ENCODE measurements at places on chromosomes 4 and X. TPM values are rescaled to one million over a fixed set of nuclear protein-coding genes. Genes with fewer than 3 reads are reported as not detected.
A peak's percentile ranks its signal among the peaks of the same experiment; 100 is the strongest.

GRCh38 chrX:3548765-3549391, 164.6 kb downstream of the PRKX start:
- DNase-seq = no peak
- H3K4me1 ChIP-seq = no peaks in the 10 kb centered on the region

- H3K4me1 ChIP-seq = no peaks in the 10 kb centered on the region
- no peaks in the 10 kb centered on the region for H3K36me3 ChIP-seq
- no peaks in the 10 kb centered on the region for H3K27me3 ChIP-seq
- H3K4me3 ChIP-seq = no peak overlapping the region
Observed at GRCh38 chr4:110793381-110793801, 170.5 kb upstream of the PITX2 start.

- no peak overlapping the region for H3K27ac ChIP-seq
- no peak overlapping the region for H3K4me3 ChIP-seq
- H3K36me3 ChIP-seq = no peaks in the 10 kb centered on the region
- H3K27me3 ChIP-seq = no peaks in the 10 kb centered on the region
- no peak for DNase-seq
Observed at GRCh38 chr4:151811403-151811802, 50.6 kb upstream of the GATB start.

GRCh38 chr4:11312389-11312788, 116.3 kb downstream of the HS3ST1 start:
- DNase-seq = no peak
- no peaks in the 10 kb centered on the region for H3K4me1 ChIP-seq
- H3K4me3 ChIP-seq = no peak overlapping the region
- H3K36me3 ChIP-seq = no peaks in the 10 kb centered on the region
- H3K27ac ChIP-seq = no peak overlapping the region

The SHOX gene
- not detected for total RNA-seq

GRCh38 chr4:43987331-43987944, 461.2 kb downstream of the KCTD8 start:
- no peaks in the 10 kb centered on the region for H3K36me3 ChIP-seq
- no peaks in the 10 kb centered on the region for H3K4me1 ChIP-seq
- no peaks in the 10 kb centered on the region for H3K27me3 ChIP-seq
- no peak overlapping the region for H3K27ac ChIP-seq
- H3K4me3 ChIP-seq = no peak overlapping the region

GRCh38 chr4:73704314-73705055, 35.9 kb upstream of the CXCL8 start:
- no peak overlapping the region for H3K27ac ChIP-seq
- H3K4me1 ChIP-seq = no peaks in the 10 kb centered on the region
- DNase-seq = no peak
- H3K27me3 ChIP-seq = no peaks in the 10 kb centered on the region
- H3K4me3 ChIP-seq = no peak overlapping the region

The CNGA1 gene
- not detected for total RNA-seq

The MAGEA11 gene
- not detected for total RNA-seq

GRCh38 chr4:3683077-3683743, 83.0 kb upstream of the ADRA2C start:
- no peak for DNase-seq
- H3K27ac ChIP-seq = no peak overlapping the region
- H3K27me3 ChIP-seq = no peaks in the 10 kb centered on the region
- H3K36me3 ChIP-seq = no peaks in the 10 kb centered on the region

The USP17L28 gene
- not detected for total RNA-seq

The GATA1 gene
- total RNA-seq = not detected

- H3K27me3 ChIP-seq = no peaks in the 10 kb centered on the region
- H3K4me1 ChIP-seq = no peaks in the 10 kb centered on the region
- H3K27ac ChIP-seq = no peak overlapping the region
- no peaks in the 10 kb centered on the region for H3K36me3 ChIP-seq
- H3K4me3 ChIP-seq = no peak overlapping the region
Observed at GRCh38 chrX:141142946-141143345, 34.0 kb downstream of the LDOC1 start.

DNA sequence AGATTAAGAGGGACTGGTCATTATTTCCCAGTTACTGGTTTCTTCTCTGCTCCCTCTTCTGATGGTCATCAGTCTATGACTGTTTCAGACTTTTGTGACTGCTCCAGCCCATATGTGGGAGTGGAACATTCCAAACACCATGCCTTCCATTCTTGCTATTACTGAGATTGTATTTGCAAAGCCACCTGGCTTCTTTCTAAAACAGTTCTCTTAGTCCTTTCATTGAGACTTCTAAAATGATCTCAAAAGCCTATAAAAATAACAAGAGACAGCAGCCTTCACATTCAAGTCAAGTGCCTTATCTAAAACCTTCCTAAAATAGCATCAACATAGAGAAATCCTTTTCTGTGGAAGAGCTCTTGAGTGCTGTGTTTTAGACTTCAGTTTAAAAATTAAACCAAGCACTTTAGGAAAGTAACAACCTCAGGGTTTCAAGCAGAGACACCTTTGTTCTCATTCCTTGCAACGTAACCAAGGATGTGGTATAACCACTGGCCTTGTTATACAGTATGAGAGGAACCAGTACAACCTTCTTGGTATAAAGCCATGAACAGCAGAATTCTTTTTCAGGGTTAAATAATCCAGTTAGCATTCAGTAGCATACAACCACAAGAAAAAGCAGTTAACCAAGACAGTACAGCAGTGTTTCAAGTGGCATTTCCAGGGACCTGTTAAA, 97.1 kb downstream of the NFKB1 start:
- no peaks in the 10 kb centered on the region for H3K27me3 ChIP-seq
- no peak overlapping the region for H3K4me3 ChIP-seq
- H3K4me1 ChIP-seq = peaks cover 57% of the 10 kb centered on the region
- peaks cover 22% of the 10 kb centered on the region for H3K36me3 ChIP-seq

DNA sequence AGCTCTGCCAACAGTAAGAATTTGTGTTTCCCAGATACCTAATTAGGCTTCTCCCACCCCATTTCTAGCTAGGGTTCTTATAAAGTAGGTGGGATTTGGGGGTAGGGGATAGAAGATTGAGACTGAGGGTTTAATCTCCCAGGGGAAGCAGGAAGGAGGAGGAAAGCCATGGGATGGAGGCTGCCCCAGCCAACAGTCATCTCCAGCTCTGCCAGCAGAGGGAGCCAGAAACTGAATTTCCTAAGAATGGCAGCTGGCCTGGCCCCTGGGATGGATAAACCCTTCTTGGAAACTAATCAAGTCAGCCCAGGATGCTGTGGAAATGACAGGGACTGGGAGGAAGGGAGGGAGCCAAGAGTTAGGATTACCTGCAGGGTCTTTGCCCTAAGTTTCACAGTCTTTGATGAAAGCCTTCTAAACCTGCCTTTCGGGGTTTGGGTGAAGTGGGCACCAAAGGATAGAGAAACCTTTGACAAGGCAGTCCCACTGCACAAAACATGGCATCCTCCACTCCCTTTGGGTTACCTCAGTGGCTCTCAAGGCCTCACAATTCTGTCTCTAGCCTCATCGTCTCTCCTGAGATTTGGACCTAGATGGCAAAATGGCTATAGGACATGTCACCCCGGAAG, 6.7 kb upstream of the ERCC6L start:
- no peaks in the 10 kb centered on the region for H3K36me3 ChIP-seq
- peak; percentile 16 for DNase-seq
- H3K27ac ChIP-seq = no peak overlapping the region
- H3K4me1 ChIP-seq = no peaks in the 10 kb centered on the region
- H3K4me3 ChIP-seq = no peak overlapping the region

DNA sequence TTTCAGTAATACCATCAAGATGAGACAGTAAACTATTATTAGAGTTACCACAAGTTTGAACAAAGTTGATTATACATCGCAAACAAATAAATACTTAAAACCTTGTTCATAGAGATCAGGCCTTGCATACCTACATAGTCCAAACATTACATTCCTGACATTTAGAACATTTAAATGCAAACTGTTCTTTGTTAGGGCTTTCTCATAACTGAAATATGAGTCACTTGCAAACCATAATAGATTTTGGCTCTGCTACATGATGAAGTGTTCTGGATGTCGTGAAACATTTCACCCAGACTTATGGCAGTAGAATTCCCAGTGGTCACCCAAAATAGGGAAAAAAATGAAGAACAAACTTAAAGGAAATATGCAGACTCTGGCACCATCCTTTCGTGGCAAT, 75.0 kb downstream of the FAT4 start:
- no peak overlapping the region for H3K27ac ChIP-seq
- no peaks in the 10 kb centered on the region for H3K4me1 ChIP-seq
- no peak overlapping the region for H3K4me3 ChIP-seq
- H3K27me3 ChIP-seq = no peaks in the 10 kb centered on the region
- no peak for DNase-seq
- H3K36me3 ChIP-seq = no peaks in the 10 kb centered on the region

The GPRIN3 gene
- total RNA-seq = 15.6 TPM

GRCh38 chr4:82652062-82652461, 90.3 kb upstream of the TMEM150C start:
- no peak overlapping the region for H3K4me3 ChIP-seq
- no peaks in the 10 kb centered on the region for H3K36me3 ChIP-seq
- H3K4me1 ChIP-seq = no peaks in the 10 kb centered on the region
